NCI-H748 treated with DMSO at 0.1 percent for 48 hours (cell line): ENCODE measurements at places on chromosomes 11 and 22.

GRCh38 chr11:31798554-31799434 is 12.3 kb downstream of the PAX6 start:
- no peak for DNase-seq

- no peak for DNase-seq
These were observed 46.5 kb downstream of the FBLN1 start for GRCh38 chr22:45548991-45549761.

DNA sequence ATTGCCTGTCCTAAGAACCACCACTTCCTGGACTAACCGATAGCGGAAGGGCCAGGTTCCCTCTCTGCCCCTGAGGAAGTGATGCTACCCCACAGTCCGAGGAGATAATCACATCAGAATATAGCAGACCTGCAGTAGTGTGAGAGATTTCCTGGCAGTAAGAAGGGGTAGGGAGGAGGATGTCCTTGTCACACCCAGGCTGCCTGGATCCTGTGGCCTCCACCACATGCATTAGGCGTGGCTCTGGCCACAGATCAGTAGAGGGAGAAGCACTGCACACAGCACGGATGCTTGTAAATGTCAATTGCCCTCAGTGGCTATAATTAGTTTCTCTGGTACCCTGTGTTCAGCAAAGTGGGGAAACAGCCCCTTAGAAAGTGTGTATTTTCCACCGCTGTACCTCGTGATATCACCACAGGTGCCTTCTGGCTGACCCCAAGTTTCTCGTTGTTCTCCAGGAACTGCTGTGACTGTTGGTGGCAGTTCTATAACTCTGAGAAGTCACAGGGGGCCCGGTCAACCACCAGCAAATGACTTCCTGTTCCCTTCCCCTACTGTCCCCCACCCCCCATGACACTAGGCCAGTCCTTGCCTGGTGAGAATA is 61.8 kb downstream of the UBASH3B start:
- no peak for DNase-seq

DNA sequence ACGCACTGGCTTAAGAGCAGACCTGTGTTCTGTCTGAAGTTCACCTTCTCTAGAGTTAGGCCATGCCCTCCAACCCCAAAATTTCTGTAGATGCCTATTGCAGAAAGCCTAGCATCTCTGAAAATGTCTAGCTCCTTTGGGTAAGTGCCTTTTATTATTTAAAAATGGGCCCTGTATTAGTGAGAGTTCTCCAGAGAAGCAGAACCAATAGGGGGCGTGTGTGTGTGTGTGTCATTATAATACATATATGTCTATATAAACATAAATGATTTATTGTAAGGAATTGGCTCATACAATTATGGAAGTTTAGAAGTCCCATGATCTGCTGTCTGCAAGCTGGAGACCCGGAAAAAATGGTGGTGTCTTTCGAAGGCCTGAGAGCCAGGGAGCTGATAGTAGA is 144.7 kb downstream of the TTC17 start:
- no peak for DNase-seq

DNA sequence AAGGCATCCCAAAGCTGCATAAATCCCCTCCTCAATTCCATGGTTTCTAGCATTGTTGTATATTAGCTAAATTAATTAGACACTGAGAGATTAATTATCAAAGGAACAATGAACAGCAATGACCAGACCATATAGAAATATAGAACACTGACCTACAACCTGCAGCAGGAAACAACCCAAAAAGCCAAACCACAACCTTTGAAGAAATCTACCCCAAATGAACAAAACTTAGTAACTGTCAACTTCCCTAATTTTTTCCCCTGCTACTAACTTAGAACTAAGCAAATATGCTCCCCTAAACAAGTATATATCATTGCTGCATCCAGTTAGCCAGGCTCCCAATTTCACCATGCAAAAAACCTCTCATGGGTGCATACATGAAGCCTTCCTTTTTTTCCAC is 268.0 kb upstream of the ANO3 start:
- DNase-seq: no peak

GRCh38 chr11:34358728-34359547 is 1.1 kb upstream of the ABTB2 start:
- peak; percentile 42 for DNase-seq

- no peak for DNase-seq
These were observed 9.0 kb downstream of the TRIM44 start for GRCh38 chr11:35671396-35672127.

DNA sequence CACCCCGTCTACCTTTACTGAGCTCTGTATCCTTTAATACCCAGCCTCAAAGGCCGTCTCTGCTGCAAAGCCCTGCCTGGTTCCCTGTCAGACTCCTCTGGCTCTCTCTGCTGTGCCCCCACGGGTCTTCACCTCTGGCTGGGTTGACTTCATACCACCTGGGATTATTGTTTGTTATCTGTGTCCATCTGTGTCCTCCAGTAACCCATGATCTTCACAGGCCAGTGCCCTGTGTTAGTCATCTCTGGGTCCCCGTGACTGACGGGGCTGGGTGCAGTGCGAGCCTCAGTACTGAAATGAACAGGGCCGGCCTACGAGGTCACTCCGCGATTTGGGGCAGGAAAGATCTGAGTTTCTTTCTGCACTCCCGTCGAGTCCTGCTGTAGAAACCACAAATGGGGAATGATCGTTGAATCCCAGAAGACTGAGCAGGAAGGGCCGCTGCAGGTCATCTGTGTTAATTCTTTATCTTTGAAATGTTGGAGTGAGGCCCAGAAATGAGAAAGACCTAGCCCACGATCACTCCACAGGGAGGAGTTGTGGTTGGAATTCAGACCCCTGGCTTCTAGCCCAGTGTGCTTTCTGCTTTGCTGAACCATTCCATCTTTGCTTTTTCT is 12.3 kb upstream of the TUB start:
- no peak for DNase-seq

DNA sequence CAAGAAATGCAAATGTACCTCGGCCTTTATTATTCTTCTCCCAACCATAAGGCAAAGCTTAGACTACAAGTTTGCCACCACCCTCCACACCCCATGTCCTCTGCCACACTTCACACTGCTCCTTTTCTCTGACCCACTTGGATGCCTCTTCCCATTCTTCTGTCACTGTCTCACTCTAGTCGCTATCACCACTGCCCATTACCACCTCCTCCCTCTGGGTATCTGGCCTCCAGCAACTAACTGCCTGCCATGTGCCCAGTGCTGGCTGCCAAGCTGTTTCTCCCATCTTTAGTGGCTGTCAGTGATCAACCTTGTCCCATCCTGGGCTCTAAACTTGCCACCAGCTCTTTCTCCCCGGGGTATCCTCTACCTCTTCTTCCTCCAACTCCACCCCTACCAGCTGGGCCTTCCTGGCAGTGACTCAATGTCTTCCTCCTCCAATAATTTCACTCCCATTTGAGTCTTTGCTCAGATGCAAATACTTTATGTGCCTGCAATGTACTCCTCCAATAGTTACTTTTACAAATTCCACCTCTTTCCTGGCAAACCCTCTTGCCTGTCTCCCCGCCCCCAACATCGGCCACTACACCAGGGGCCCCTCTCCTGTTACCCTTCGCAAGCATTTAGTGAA is 20.1 kb upstream of the KDM2A start:
- no peak for DNase-seq

DNA sequence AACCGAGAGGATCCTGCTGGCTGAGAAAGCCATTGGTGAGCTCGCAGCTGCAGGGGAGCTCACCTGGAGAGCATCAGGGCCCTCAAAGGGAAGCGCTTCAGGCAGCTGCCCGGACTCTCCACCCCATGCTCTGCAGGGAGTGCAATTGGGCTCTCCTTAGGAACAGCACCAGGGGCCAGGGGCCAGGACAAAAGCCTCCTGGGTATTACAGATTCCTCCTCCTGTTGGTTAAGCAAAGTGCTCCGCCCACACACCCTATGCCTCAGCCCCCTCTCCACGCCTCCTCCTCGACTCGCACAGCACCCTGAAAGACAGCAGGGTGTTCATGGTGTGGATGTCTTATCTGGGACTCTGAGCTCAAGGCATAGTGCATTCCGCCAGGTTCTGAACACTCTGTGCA is 139.9 kb downstream of the SHANK2 start:
- no peak for DNase-seq

- DNase-seq: no peak
These were observed 213.2 kb downstream of the TTC28 start for GRCh38 chr22:28466399-28466798.

DNA sequence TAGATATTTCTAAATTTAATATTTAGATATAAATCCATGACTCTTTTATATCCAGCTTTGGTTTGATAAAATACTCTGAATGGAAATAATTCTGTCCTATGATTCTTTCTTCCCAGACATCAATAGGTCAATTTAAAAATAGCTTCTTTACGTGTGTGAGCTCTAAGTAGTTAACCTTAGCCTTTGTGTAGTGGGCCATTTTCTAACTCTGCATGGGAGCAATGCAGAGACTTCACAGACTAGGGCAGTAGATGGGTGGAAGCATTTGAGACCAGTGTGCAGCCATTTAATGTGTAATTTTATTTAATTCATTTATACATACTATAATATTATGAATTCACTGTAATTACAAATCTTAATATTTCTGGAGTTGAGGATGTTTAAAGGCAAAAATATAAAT is 23.8 kb downstream of the GAS2 start:
- DNase-seq: no peak

DNA sequence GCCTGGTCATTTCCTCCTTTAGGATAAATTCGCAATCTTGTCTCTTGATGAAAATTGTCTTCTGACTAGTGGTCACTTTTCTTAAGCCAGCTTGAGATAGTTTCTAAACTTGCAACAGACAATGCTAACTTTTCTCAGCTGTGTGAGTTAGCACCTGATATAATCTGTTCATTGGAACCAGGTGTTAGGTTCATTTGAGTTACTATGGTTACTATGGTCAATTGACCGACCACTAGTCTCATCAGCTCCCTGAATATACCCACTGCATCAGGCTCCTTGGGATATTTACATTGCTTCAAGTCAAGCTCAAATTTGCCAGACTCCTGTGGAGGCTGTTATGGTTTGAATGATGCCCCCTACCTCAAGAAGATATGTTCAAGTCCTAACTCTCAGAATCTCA is 54.5 kb downstream of the SC5D start:
- no peak for DNase-seq

- no peak for DNase-seq
These were observed 10.9 kb downstream of the ZNF74 start for GRCh38 chr22:20404881-20405280.

GRCh38 chr11:111730871-111731591 is 35.2 kb downstream of the PPP2R1B start:
- DNase-seq: peak; percentile 12

GRCh38 chr22:32206774-32207758 is 2.2 kb upstream of the RFPL2 start:
- peak; percentile 4 for DNase-seq

DNA sequence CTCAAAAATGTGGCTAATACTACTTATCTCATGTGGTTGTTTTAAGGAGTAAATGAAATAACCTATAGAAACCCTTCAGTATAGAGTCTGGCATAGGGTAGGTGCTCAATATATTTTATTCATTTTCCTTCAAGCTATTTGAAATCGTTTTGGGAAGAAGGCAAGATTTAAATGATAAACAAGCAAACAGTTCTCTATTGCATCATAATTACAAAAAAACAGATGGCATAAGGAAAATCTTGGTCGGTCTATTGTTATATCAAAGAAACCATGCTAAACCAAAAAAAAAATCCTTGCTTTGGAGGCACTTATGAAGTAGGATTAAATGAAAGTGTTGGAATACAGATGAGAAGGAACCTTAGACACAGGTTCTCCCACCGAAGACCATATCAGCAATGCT is 4.7 kb downstream of the ZNF202 start:
- no peak for DNase-seq

- no peak for DNase-seq
These were observed 9.1 kb upstream of the TAGLN start for GRCh38 chr11:117189941-117190544.

- peak; percentile 66 for DNase-seq
These were observed 706 bp downstream of the SF1 start for GRCh38 chr11:64777449-64778222.

- DNase-seq: no peak
These were observed 49.0 kb downstream of the DNHD1 start for GRCh38 chr11:6545917-6546605.

GRCh38 chr11:78809931-78810541 is 235.4 kb upstream of the NARS2 start:
- DNase-seq: no peak

DNA sequence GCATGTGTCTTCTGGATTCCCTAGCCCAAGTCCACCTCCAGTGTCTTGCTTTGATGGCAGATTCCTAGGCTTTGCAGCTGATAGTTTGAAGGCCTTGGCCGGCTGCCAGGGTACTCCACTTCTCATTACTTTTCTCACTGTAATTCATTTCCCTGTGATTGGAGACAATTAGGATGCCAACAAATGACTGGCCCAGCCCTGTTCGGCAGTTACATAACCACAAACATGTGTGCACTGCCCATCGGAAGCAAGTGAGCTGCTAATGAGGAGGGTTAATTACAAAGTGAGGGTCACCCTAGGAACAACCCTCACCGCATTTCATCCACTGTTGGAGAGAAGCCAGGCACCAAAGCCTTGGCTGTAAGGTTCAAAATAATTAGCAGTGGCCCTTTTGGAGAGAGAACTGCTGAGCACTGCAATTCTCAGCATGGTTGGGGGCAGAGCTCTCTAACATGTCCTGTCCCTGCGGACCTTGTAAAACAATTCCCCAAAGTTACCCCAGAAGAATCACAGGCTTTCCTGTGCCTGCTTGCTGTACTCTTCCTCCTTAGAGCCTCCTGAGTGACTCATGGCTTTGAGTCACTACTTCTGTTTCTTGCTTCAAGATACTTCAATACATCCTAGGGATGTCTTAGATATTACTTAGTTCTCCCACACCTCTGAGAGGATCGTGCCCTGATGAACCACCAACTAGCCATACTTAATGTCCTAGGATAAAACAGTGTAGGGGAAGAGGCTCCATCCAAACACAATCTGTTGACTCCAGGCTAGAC is 109.7 kb upstream of the GALNT18 start:
- DNase-seq: peak; percentile 78

- no peak for DNase-seq
These were observed 16.1 kb upstream of the PCF11 start for GRCh38 chr11:83140691-83141455.

DNA sequence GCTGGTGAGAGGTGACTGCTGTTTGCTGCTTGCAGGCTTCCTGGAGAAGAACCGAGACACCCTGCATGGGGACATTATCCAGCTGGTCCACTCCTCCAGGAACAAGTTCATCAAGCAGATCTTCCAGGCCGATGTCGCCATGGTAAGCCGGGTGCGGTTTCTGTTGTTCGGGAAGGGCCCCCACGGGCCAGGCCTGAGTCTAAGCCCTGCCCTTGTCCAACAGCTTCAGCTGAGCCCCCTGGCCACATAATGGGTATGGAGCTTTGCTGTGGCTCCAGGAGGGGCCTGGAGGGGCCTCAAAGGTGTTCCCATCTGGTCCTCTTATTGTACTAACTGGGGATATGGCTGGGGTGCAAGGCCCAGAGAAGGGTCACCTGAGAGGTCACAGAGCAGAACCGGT is 38.0 kb downstream of the MYO7A start:
- DNase-seq: no peak
